ENCODE measurements at places on chromosomes 2 and 18.
A peak's percentile ranks its signal among the peaks of the same experiment; 100 is the strongest.

GRCh38 chr18:63259567-63260379 is 59.8 kb downstream of the BCL2 start:
- DNase-seq: no peak

GRCh38 chr2:100959225-100959880 is 42.7 kb upstream of the RPL31 start:
- DNase-seq: peak; percentile 80

- DNase-seq: no peak
Measured at GRCh38 chr18:69982417-69982816, 34.7 kb upstream of the CD226 start.

DNA sequence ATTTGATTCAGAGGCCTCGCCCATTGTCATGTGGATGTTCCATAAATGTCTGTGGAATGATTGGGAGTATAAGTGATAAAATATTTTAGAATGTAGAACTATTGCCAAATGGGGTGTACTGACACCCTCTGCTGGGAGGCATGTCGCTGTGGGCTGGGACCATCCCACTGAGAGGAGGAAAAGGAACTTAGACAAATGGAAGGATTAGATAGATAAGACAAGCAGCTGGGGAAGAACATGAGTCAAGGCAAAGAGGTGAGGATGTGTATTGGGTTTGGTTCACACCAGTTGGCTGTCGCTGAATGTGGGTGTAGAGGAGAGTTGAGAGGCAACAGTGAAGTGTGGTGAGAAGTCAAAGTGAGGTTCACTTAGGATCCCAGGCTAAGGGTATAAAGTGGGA is 4.0 kb downstream of the C2orf74 start:
- DNase-seq: no peak

DNA sequence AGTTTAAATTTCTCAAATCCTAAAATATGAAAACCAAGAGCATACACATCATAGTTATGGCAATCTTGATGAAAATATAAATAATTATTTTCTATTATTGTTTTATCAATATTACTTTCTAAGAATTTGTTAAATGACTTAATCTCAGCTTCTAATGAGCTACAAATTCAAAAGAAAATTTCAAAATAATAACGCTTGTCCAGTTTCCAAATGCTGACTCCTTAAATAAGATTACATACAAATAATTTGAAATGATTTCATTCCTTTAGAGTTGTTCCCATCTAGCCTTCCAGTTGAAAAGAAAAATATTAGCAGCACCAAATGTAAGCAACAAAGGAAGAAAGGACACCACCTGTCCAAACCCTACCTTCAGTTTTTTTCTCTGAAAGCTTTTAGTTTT is 82.4 kb upstream of the COL5A2 start:
- DNase-seq: no peak

DNA sequence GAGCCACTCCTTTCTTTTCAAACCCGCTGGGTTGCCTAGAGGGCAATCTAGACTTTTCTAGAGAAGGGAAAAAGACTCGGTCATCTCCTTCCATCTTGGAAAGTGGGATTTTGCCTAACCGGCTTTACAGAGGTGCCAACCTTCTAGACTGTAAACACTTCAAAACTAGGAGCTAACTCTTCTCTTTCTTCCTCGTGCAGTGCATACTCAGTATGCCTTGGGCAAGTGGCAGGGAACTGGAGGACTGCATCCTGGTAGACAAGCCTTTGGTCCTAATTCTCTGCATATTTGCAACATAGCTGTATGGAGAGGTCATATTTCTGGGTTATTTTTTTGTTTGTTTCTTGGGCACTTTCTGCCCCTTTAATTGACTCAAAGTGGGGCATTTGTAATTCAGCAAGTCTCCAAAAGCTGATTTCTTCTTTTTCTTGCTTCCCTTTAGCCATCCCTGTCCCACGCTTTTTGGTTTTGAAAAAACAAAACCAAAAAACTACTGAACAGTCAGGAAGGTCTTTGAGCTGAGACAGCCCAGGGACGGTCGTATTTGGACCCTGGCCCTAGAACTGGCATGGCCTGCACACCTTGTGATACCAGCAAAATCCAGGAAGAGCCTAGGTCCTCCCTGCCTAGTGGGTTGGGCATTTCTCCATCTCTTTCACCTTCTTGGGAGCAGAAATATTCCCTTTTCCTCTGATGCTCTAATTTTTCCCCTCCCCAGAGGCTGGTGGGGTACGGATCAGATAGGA is 5.8 kb upstream of the GATA6 start:
- DNase-seq: no peak

- DNase-seq: no peak
Measured at GRCh38 chr2:224689539-224689938, 26.6 kb downstream of the CCDC195 start.

DNA sequence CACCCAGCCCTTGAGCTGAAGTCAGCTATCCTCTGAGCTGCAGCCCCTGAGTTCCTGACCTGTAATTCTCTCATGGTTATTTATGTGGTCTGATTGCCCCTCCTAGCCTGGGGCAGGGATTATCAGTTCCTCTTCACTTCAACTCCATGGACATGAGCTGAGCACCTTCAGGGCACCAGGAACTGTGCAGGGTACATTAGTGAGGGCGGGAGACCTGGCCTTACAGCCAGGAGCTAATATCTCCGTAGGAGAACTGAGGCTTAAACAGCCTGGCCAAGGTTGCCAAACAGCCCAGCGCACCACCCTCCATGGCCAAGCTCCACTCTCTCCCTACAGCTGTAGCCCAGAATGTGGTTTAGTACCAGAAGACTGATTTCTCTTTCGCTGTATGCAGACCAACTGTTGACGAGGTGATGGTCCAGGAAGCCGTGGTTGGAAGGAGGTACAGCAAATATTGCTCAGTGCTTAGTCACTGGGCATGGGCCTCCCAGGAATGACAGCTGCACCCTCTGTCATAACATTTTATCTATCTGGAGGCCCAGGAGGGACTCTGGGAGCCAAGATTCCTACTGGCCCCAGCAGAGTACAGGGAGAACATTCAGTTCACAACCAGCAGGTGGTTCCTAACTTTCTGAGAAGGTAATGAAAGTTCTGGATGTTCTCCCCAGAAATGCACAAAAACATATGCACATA is 228.7 kb upstream of the SIX2 start:
- DNase-seq: peak; percentile 95

- DNase-seq: no peak
Measured at GRCh38 chr18:29653671-29654215, 1388.8 kb downstream of the DSC3 start.

- DNase-seq: peak; percentile 97
Measured at GRCh38 chr2:234203135-234203984, 152.9 kb downstream of the SPP2 start.

Data from HS-5 (cell line).